ENCODE measurements at places on chromosomes 5 and 9.

DNA sequence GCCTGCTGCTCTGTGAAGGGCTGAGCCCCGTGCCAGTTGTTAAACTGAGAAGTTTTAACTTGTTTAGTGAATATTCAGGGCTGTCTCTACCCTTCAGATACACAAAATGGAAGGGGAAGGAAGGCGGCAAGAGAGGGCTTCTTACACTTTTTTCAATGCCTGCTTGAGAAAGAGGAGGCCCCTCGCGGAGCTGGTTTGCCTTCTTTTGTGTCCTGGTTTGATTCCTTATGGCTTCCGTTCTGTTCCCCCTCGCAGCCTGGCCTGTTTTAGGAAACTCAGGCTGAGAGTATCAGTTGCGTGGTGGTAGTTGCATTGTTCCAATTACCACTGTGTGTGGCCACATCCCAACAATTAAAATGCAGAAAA is 1.0 kb downstream of the FAM53C start:
- DNase-seq, result no peak

- DNase-seq, result no peak
Measured at GRCh38 chr5:52580921-52581320, 206.8 kb upstream of the ITGA1 start.

DNA sequence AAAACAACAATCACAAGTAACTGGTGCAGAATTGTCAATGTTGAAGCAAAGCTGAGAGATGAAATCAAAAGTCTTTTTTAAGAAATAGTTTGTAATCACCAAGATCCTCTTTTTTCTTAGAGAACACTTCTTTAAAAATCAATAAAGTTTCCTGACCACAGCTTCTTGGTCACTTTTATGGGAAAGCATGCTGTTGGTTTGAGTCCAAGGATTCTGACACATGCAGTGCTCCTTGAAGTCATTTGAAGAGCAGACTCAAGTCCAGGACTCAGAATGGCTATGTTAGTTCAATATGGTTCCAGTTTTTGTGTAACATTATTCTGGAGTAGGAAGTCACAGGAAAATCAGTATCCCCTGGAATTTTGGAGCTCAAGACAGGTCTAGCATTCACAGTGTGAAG is 480.6 kb downstream of the NR2F1-AS1 start:
- no peak for DNase-seq

DNA sequence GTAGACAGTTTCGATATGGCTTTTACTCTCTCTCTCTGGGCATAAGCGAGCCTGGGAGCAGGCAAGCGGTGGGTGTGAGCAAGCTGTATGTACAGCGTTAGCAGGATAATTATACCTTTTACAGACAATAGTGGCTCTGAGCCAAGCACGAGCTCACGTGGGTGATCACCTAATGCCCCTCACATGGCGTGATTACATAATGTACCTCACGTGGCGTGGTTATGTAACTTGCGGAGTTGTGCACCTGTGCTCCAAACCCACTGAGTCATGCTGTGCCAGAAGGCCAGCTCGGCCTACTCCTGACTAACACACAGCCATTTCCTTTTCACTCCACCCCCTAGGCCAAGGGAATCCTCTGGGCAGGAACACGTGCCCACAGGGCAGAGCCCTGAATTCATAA is 797.2 kb downstream of the EFNA5 start:
- no peak for DNase-seq

- DNase-seq, result no peak
Measured at GRCh38 chr5:103829585-103829984, 267.0 kb upstream of the NUDT12 start.

GRCh38 chr5:16616536-16617273 is at the start of gene RETREG1:
TSS of gene RETREG1 (minus strand) at chr5:16616997. CDS start at chr5:16616971, 26 bp downstream.
- no peak for DNase-seq

All from AG04450 (cell line).